ENCODE measurements at places on chromosomes 1 and 21.

- DNase-seq, result no peak
These were observed 20.7 kb upstream of the HRNR start for GRCh38 chr1:152244576-152245273.

GRCh38 chr1:4710592-4711415, 56.4 kb downstream of the AJAP1 start:
- no peak for DNase-seq

GRCh38 chr1:169508432-169509338, 22.9 kb upstream of the SLC19A2 start:
- no peak for DNase-seq

- DNase-seq, result no peak
These were observed 7.6 kb downstream of the EGLN1 start for GRCh38 chr1:231414260-231415016.

DNA sequence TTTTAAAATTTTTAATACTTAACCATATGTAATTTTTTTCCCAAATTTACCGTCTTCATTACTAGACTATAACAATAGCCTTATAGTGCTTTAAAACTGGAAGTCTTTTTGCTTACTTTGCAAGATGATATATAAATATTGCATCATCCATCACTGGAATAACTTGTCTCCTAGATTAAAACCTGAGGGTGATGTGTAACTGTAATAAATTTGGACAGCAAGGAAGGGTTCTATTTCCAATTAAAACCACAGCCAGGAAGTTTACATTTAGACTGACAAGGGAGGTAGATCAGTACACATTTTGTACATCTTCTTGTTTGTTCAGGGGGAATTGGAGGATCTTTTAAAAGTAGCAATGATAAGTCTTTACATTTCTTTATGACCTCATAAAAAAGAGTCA, 21.9 kb downstream of the NTNG1 start:
- no peak for DNase-seq

DNA sequence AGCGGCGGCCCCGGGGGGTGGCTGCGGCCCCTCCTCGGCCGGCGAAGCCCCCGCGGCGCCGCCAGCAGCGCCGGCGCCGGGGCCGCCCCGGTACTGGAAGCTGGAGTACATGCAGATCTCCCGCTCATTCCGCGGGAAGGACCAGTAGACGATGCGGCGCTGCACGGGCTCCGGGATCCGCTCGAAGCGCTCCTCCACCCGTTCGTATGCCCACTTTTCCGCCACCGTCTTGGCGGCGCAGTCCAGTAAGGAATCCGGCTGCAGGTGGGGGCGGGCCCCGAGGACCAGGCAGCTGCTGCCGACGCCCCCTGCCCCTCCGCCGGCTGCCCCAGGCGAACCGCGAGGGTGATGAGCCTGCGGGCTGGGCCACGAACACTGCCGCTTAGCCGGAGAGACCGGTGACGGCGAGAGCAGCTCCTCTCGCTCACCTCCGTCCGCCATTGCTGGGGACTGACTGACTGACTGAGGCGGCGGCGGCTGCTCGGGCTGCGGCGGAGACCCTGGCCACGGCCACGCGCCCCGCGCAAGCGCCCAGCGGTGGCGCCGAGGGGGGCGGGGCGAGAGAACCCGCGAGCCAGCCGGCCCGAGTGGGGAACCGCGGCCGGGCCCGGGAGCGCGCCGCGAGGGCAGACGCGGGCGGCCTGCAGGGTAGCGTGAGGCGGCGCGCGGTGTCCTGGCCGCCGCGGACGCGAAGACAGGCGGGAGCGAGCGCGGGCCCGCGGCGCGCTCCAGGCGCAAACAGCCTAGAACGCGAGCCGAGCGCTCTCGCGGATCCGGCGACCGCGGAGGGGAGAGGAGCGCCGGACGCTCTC, at the start of gene ZSWIM5:
Gene ZSWIM5 (minus strand): TSS at position 696 of the 812 bp plus-strand sequence. CDS start 255 bp downstream, at position 441.
- DNase-seq, result peak; percentile 38

- no peak for DNase-seq
These were observed 17.0 kb upstream of the GRIK3 start for GRCh38 chr1:37051346-37051745.

DNA sequence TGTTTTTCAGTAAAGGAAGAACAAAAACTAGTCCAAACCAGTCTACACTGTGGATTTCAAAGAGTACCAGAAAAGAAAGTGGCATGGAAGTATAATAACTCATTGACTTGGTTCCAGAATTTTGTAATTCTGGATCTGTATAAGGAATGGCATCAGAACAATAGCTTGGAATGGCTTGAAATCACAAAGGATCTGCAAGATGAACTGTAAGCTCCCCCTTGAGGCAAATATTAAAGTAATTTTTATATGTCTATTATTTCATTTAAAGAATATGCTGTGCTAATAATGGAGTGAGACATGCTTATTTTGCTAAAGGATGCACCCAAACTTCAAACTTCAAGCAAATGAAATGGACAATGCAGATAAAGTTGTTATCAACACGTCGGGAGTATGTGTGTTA, 21.3 kb downstream of the CHODL start:
- no peak for DNase-seq

DNA sequence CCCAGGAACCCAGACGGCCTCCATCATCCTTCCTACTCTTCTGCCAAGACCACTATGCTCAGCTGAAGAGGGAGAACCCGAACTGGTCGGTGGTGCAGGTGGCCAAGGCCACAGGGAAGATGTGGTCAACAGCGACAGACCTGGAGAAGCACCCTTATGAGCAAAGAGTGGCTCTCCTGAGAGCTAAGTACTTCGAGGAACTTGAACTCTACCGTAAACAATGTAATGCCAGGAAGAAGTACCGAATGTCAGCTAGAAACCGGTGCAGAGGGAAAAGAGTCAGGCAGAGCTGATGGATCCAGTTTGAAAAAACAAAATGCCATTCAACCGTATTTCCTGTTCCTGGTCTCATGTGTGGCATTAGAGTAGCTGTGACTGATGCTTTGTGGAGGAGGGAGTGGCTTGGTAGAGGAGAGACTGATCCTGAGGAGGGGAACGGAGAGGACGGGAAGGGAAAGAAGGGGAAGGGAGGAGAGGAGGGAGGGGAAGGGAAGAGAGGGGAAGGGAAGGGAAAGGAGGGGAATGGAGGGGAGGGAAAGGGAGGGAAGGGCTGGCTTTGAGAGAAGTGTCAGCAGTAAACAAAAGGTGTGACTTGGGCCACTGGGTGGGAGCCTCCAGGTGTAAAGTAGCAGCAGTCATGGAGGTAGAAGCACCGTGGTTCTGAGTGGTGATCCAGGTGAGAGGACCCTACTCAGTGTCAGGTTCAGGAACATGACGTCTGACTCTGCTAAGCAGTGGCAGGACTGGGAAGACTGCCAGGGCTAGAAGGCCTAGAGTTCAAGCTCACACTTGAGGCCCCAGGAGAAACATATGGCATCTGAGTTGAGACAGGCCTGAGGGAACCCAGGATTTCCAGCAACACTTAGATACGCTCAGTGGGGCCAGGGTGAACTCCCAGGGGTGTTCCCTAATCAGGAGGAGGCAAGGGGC, 846 bp downstream of the HMGB4 start:
- no peak for DNase-seq
